ENCODE measurements at places on chromosomes 5 and 9.

GRCh38 chr5:122390694-122391093 lies 78.7 kb downstream of the SNCAIP start:
- no peak for ATAC-seq

GRCh38 chr5:169149317-169149716 lies 151.6 kb downstream of the SLIT3 start:
- no peak for ATAC-seq

- no peak for ATAC-seq
Observed at GRCh38 chr9:68416936-68417564, 60.6 kb downstream of the PGM5 start.

DNA sequence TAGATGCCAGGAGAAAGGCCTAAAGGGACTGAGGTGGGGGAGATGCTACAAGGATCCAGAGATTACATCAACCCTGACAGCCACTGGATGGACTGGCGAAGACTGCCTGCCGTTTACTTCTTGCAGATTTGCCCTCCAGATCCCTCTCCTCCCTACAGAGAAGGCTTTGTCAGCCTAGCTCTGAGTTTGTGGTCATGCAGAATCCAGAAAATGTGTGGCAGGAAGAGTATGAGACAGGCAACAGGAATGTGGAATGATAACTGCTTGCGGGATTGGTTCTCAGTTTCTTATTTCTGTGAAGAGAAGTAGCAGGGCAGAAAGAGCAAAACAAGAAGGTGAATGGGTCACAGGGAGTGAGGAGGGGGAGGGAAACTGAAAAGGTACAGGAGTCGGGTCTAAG lies 129.6 kb downstream of the TLE1 start:
- no peak for ATAC-seq

- no peak for ATAC-seq
Observed at GRCh38 chr9:3271581-3271980, 254.2 kb downstream of the RFX3 start.

- no peak for ATAC-seq
Observed at GRCh38 chr9:115650768-115651167, 502.8 kb upstream of the PAPPA start.

DNA sequence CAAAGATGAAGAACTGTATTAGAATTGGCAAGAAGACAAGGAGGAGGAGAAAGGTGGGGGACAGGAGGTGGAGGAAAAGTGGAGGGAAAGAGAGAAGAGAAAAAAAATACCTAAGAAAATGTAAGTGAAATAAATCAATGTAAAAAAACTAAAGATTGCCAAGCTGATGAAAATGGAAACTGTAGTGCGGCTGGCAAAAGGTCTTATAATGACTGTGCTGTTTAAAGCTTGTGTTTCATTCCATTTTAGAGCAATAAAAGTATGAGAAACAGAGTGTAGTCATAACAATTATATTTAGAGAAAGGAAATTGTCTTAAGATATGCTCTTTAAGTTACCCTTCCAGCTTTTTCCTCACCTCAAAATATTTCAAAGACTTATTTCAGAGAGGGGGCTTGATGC lies 670.5 kb upstream of the SEMA6A start:
- no peak for ATAC-seq

GRCh38 chr5:96256795-96257470 lies 176.1 kb downstream of the PCSK1 start:
- no peak for ATAC-seq

GRCh38 chr5:41503310-41503709 lies 7.1 kb downstream of the PLCXD3 start:
- ATAC-seq, result no peak

DNA sequence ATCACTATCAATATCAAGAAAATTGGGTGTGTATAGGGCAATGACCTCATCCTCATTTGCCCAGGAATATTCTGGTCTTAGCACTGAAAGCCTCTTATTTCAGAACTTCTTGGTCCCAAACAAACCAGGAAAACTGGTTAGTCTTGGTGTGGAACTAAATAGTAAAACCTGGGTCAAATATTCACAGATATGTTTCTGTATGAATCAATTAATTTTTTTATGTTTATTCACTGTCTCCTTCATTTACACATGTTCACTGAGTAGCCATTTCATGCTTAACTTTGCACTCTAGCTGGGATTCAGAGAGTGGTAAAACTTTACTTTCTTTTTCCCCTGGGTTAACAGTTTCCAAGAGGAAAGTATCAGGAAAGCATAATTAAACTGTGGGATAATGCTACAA lies 113.7 kb upstream of the PAPPA start:
- no peak for ATAC-seq

DNA sequence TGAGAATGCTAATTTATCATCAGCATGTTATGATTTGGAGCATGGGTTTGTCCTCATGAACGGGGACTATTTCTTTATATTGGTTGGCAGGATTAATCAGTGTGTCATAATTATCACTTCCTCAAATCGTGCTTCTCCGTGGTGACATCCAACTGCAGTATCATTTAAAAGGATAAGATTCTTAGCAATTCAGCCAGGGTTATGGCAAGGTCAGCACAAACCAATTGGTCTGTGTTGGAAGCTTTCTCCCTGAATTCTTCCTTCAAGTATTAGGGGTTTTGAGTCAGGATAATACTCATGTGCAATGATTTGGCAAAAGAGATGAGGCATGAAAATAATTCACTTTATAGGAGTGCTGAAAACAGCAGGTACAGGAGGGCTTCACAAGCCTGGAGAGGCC lies 5.5 kb upstream of the CAMLG start:
- ATAC-seq, result no peak

GRCh38 chr9:33329979-33330378 lies 39.7 kb downstream of the NFX1 start:
- ATAC-seq, result no peak

DNA sequence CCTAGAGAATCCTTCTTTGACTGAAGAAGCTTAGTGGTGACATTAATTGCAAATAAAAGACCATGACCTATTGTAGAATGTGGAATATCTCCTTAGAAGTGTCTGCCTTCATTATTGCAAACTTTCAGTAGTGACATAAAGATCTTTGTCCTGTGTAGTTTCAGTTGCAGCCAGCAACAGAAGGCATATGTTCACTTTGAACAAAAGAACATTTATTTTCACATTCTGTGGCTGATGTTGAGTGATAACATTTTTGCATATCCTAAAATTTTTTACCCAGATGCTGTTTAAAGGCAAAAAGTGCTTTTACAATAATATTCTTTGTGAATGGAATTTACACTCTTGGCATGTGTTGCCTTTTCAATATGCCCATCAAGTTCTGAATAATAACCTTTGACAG lies 165.9 kb downstream of the TMC1 start:
- ATAC-seq, result no peak
